ENCODE measurements at places on chromosomes 2 and 18.

DNA sequence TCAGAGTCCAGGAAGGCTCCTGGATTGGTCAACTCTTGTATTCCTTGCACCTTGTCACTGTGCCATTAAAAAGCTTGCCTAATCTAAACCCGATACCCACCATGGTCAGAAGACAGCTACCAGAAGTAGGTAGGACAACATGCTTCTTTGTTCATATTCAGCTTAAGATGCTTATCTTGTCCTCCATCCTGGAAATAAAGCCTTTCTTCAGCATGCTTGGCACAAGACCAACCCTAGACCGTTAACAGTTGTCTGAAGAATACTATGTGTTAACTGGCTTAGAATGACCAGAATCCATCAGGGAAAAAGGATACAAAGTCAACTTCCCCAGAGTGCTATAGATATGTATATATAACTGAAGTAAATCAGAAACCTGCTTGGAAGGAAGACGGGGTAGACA lies 193.9 kb downstream of the ZRANB3 start:
- DNase-seq: no peak

GRCh38 chr2:96296925-96297324 lies 8.4 kb downstream of the SNRNP200 start:
- no peak for DNase-seq

DNA sequence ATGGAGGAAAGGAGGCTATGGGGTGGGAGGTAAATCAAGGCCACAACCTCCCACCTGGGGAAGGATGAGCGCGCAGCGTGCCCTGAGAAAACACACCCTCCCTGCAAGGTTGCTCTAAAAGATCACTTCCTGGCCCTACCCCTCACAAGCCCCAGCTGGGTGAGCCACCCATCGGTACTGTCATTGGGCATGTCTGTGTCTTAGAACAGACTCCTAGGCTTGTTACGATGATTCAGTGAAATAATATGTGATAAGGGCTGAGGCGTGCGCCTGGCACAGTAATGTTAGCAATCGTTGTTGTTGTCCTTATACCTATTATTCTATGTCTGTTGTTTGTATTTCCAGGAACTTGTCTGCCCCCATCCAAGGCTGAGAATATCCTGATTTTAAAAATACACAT lies 175.1 kb downstream of the ZFP36L2 start:
- peak; percentile 88 for DNase-seq

GRCh38 chr2:40126006-40126405 lies 325.9 kb downstream of the SLC8A1 start:
- no peak for DNase-seq

GRCh38 chr2:101403745-101404144 lies 16.4 kb upstream of the CREG2 start:
- no peak for DNase-seq

GRCh38 chr2:86136141-86136540 lies 30.1 kb downstream of the PTCD3 start:
- no peak for DNase-seq

- peak; percentile 97 for DNase-seq
Observed at GRCh38 chr2:170122883-170123547, 54.9 kb upstream of the MYO3B start.

GRCh38 chr2:41853427-41854191 lies 194.2 kb upstream of the PKDCC start:
- DNase-seq: no peak

DNA sequence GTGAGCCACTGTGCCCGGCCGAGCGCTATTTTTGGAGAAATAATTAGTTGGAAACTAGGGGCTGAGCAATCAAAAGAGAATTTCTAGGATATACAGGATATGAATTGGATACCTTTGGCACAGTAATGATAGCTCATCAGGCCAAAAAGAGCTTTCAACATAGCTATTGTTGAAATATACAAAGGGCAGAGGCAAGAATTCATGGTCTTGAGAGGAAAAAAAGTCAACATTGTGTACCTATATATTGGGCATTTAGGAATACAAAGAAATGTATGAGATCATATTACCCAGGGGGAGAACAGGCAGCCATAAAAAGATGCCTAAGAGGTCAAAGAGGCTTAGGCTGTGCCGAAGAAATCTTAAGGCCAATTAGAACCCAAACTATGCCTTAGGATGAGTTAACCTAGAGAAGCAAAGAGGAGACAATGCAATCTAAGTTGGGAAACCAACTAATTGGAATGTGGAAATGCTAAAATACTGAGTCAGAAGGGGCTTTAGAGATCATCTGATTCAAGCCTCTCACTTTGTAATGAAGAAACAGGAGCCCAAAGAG lies 99.0 kb downstream of the RBBP8 start:
- DNase-seq: peak; percentile 32

DNA sequence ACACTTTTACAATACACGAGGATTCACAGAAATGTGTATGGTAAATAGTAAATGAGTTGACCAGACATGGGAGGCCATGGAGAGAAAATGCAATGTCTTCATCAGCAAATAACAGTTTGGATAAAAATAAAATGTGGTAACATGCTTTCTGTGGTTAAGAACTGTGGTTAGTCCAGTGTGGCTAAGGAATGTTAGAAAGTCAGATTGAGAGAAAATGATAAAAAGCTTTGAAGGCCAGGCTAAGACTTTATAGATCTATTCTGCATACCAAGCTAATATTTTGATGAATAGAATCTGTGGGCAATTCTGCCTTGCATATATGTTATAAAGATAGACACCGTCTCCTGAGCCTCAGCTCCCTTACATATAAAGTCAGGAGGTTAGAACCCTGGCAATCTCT lies 215.9 kb downstream of the SOX11 start:
- no peak for DNase-seq

- DNase-seq: no peak
Observed at GRCh38 chr2:109123586-109124201, 5.3 kb upstream of the SH3RF3 start.

GRCh38 chr2:100283724-100284501 lies 38.4 kb downstream of the LONRF2 start:
- no peak for DNase-seq

DNA sequence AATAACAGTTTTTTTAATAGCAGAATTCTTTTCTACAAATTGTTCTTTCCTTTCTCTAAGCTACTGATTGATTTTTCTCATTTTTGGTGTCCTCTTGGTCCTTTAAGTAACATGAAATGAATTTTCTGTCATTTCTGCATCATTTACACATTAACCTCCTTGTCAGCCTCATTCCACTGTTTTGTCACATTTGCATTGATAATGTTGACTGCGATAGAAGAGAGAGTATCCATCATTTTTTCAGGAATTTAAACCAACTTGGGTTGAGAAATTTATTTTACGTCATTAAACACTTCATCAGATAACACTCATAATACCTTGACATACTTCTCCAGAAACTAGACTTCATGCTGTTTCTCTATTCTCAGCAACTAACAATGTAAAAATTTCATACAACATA lies 422.2 kb downstream of the LRRTM4 start:
- no peak for DNase-seq

- no peak for DNase-seq
Observed at GRCh38 chr2:59892398-59892797, 661.1 kb downstream of the BCL11A start.

- DNase-seq: no peak
Observed at GRCh38 chr2:109434351-109434750, 179.4 kb downstream of the SEPTIN10 start.

DNA sequence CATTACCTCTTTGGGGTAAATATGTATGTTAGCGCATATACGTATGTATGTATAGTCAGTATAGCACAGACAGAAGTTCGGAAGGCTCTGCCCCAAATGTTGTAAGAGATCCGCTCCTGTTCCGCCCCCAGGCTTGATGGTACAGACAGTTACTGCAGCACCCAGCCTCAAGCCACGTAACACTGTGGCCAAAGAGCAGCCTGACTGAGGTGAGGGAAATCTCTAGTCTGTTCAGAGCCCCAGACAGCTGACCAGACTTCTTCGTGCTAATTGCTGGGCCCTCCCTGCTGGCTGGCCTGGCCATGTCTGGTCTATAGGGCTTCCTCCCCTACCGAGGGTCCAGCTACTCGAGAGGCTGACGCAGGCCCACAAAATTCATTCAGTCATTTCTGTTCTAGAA lies 7.8 kb downstream of the CRACDL start:
- DNase-seq: no peak

DNA sequence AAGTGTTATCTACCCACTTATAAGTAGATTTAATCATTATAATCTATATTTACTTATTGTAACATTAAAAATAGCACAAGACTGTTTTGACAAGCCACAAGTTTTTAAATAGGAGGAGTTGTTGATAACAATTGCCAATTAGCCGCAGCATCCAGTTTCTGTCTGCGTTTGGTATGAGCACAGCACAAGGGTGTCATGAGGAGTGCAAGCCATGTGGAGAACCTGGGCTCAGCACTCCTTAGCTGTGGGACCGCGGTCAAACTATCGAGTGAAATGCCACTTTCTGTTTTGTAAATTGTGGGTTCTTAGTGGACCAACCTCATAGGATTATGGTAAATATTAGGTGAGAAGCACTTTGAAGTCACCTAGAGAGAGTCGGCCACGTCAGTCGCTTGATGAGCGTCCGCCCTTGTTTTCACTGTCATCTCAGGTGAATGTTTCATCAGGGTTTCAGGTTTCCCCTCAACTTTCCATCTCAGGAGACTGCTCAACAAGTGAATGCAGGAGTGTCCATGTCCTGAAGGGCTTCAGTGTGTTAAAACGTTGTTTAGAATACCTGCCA lies 294.5 kb downstream of the ZNF407 start:
- no peak for DNase-seq

DNA sequence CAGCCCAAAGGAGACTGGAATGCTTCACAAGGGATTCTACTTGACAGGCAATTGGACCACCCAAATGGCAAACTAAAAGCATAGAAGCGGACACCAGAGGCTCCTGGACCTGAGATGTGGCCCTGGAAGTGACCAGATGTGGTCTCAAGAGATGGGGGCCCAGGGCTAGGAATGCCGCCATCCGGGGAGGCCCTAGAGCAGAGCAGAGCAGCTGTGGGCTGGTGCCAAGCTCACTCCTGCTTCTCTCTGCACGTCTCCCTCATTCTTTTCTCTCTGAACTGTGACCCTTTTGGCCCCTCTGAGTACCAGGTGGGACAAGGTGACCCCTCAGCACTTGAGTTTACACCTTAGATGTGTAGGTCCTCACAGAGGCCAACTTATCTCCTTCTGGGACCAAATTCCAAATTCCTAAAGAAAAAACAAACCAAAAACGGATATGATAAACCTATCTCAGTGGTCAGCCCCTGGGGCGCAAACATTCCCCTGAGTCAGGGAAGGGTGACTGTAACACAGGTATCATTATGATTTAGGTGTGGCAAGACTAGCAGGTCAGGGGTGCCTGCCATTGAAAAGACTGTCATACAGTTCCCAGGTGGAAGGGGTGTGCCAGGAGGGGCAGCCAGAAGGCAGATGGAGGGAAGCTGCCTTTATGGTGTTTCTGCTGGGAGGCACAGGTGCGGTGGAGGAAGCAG lies 6.5 kb upstream of the IL1R2 start:
- peak; percentile 87 for DNase-seq

GRCh38 chr2:162070228-162070936 lies 3.6 kb downstream of the DPP4 start:
- no peak for DNase-seq

DNA sequence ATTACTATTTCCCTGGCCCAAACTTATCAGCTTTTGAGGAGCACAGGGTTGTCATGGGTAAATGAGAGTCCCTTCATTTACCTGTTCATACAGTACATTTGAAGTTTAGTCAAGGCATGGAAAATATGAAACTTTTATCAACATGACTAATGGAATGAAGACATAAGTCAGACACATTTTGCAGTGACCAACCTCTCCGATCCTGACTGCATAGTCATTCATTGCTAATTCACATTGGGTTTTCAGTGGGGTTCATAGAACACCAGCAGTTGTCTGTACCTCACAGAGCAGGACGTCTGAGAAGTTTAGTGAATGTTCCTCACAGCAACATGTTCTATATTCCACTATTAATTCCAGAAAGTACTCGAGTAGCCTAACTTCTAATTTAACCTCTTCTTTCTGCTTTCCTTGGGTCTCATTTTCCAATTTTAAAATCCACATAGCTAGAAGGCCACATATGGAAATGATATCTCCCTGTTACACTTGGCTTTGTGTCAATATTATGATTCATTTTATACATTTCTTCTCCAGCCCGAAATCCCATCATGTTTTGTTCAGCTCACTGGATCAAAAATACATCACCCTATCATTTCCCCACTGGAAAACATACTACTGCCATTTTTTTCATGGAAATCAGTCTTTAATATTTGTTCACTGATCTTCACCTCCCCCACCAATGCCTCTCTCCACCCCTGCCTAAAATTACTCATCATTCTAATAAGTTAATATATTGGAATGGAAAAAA lies 65.9 kb downstream of the CDH20 start:
- no peak for DNase-seq

DNA sequence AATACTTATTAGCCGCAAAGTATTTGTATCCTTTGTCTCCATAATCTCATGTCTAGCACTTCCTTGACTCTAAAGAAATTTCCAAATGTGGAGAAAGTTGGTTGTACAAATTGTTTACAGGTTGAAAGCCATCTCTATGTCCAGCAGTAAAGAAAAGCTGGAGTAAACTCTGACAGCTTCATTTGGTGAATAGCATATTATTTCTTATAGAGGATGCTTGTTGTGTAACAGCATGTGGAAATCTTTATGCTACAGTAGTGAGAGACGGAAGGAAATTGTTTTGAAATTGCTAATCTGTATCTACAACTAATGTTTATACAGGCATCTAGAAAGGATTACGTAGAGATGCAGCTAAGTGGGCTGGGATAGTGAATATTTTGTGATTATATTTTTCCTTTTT lies 78.5 kb downstream of the UGGT1 start:
- DNase-seq: no peak

- no peak for DNase-seq
Observed at GRCh38 chr2:54966837-54967236, 83.4 kb downstream of the RTN4 start.
